ENCODE measurements at places on chromosomes 6 and 20. TPM values are rescaled to one million over a fixed set of nuclear protein-coding genes. Genes with fewer than 3 reads are reported as not detected.

TREML1 gene
- total RNA-seq = not detected

DNA sequence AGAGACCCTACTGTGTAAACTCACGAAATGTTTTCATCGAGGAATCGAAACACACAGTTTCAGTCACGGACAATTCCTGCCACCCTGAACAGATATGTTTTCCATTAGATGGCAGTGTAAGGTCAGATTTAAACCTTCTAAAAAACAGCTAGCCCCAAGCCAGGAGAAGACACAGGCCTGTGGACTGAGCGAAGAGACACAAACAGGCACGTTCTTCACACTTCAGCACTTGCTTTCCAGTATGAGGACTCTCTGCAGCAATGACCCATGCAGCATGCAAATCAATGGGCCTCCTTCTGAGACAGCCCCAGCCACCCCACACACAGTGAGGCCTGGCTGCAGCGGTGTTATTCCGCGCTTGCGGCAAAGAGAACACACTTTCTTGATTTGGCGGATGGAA lies 31.9 kb downstream of the HUS1B start:
- H3K4me3 ChIP-seq = no peak overlapping the region
- DNase-seq = peak; percentile 23
- H3K27me3 ChIP-seq = no peaks in the 10 kb centered on the region
- no peaks in the 10 kb centered on the region for H3K36me3 ChIP-seq
- H3K4me1 ChIP-seq = no peaks in the 10 kb centered on the region
- H3K27ac ChIP-seq = peak overlapping the region; percentile 52

- no peaks in the 10 kb centered on the region for H3K36me3 ChIP-seq
- H3K4me3 ChIP-seq = no peak overlapping the region
- no peak overlapping the region for H3K27ac ChIP-seq
- DNase-seq = no peak
- no peaks in the 10 kb centered on the region for H3K27me3 ChIP-seq
Measured at GRCh38 chr6:163759542-163759941, 345.0 kb downstream of the QKI start.

DNA sequence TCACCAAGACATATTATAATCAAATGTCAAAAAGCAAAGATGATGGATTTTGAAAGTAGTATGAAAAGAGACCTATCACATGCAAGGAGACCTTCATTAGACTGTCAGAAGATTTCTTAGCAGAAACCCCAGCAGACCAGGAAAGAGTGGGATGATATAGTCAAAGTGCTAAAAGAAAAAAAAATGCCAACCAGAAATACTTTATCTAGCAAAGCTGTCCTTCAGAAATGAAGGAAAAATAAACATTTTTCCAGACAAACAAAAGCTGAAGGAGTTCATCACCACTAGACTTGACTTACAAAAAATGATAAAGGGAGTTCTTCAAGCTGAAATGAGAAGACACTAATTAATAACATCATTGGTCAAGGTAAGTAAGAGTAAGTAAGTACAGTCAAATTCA lies 251.2 kb upstream of the SASH1 start:
- H3K4me3 ChIP-seq = no peak overlapping the region
- no peak for DNase-seq
- H3K27me3 ChIP-seq = no peaks in the 10 kb centered on the region
- H3K36me3 ChIP-seq = no peaks in the 10 kb centered on the region

POM121L2 gene
- total RNA-seq = not detected

DNA sequence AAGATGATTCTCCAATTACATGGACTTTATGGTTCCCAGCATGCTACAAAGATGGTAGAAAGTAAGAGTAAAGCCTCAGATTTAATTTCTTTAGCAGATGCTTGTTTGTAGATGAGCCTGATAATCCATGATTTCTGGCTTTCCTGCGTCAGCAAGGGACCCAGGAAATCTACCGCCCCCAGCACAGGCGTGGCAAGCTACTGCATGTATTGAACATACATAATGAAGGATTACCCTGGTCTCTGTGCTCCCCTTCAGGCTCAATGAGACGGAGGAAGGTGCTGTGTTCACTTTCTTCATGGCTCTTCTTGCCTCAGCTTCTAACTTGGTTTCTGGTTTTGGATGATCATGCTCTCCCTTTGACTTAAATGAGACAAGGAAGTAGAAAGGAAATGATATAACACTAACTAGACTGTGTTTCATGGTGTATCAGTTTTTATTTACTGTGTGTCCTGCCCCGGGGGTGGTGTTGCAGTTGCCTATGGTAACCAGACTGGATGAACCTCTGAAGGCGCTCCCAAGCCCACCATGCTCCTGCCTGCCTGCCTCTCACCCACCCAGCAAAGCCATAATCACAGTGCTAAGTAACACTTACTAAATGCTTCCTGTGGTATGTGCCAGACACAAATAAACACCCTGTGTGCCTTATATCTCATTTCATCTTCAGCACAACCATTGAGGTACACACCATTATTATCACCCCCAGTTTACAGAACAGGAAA lies 17.9 kb downstream of the GCM1 start:
- H3K4me1 ChIP-seq = no peaks in the 10 kb centered on the region
- H3K36me3 ChIP-seq = no peaks in the 10 kb centered on the region
- no peak overlapping the region for H3K27ac ChIP-seq
- no peaks in the 10 kb centered on the region for H3K27me3 ChIP-seq
- H3K4me3 ChIP-seq = no peak overlapping the region

- no peak overlapping the region for H3K4me3 ChIP-seq
- no peaks in the 10 kb centered on the region for H3K4me1 ChIP-seq
- no peaks in the 10 kb centered on the region for H3K36me3 ChIP-seq
- no peak for DNase-seq
- H3K27me3 ChIP-seq = no peaks in the 10 kb centered on the region
Measured at GRCh38 chr6:151765444-151765886, 42.0 kb upstream of the ESR1 start.

DNA sequence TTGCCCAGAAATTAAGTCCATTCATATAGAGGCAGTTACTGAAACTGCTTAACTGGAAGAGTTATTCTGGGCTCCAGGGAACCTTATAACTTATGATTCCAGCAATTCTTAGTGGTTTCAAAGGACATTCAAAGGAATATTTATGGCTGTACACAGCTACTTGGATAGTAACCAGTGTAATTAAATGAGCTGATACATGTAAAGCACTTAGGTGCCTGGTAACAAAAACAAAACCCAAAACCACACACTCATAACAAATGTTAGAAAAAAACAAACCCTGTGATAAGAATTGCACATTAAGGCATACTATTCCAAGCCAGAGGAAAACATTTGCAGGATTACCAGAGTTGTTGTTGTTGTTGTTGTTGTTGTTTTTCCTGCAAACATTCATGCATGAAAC lies 51.5 kb downstream of the STK4 start:
- no peaks in the 10 kb centered on the region for H3K36me3 ChIP-seq
- no peak for DNase-seq
- H3K4me3 ChIP-seq = no peak overlapping the region

- DNase-seq = no peak
- H3K4me1 ChIP-seq = no peaks in the 10 kb centered on the region
- no peak overlapping the region for H3K27ac ChIP-seq
- no peaks in the 10 kb centered on the region for H3K36me3 ChIP-seq
Measured at GRCh38 chr20:37519508-37520418, 1.3 kb upstream of the NNAT start.

DNA sequence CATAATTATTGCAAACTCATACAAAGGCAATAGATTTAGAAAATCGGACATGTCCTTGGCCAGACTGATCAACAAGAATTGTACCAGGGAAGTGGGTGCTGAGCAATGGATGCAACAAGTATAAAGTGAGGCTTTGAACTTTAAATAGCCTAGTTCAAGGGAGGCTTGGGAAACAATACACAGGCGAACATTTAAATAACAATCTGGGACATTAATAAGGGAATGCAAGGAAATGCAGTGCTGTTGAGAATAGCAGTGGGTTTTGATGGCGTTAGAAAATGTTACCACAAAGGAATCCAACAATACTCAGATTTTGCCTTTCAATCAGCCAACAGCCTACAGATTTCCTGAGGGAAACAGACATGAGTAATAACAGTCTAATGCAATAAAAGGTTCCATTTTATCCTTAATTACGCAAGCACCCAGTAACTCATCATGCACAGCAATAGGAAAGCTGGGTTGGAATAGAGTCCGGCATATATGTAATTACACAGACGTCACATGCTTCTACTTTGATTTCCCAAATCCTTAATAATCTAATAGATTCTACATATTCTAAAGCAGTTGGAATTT lies 134.6 kb downstream of the PHACTR1 start:
- H3K4me1 ChIP-seq = no peaks in the 10 kb centered on the region
- no peak overlapping the region for H3K27ac ChIP-seq
- H3K36me3 ChIP-seq = no peaks in the 10 kb centered on the region
- no peak for DNase-seq
- H3K27me3 ChIP-seq = no peaks in the 10 kb centered on the region

GRCh38 chr6:2552526-2553154 lies 198.1 kb downstream of the MYLK4 start:
- H3K27ac ChIP-seq = no peak overlapping the region
- H3K4me3 ChIP-seq = no peak overlapping the region
- no peaks in the 10 kb centered on the region for H3K36me3 ChIP-seq

GRCh38 chr6:160055378-160055777 lies 66.2 kb upstream of the SLC22A1 start:
- H3K36me3 ChIP-seq = no peaks in the 10 kb centered on the region
- H3K4me1 ChIP-seq = no peaks in the 10 kb centered on the region
- no peak for DNase-seq
- H3K27ac ChIP-seq = no peak overlapping the region
- H3K4me3 ChIP-seq = no peak overlapping the region

- H3K36me3 ChIP-seq = no peaks in the 10 kb centered on the region
- H3K4me3 ChIP-seq = no peak overlapping the region
- no peaks in the 10 kb centered on the region for H3K4me1 ChIP-seq
Measured at GRCh38 chr20:36525620-36526365, 15.5 kb upstream of the MYL9 start.

ERVFRD-1 gene
- not detected for total RNA-seq

DNA sequence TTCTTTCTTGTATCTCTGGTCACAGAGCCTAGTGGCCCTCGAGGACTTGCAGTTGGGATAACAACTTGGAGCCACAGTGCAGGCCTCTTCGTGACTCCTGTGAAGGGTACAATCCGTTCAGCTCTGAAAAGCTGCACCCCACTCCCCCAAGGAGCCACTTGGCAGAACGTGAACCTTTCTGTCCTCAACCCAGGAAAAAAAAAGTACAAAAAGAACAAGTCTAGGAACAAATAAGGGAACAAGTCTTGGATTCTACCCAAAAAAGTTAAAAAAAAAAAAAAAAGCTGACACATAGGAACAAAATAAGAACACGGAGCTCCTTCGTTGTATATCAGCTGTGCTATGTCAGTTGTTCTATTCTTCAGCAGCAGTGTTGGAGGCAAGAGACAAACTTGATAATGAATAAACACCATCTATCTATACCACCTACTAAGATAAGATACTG lies 77.9 kb upstream of the TULP1 start:
- H3K4me3 ChIP-seq = no peak overlapping the region
- no peaks in the 10 kb centered on the region for H3K4me1 ChIP-seq
- no peaks in the 10 kb centered on the region for H3K27me3 ChIP-seq
- peak overlapping the region; percentile 53 for H3K27ac ChIP-seq
- DNase-seq = no peak
- H3K36me3 ChIP-seq = no peaks in the 10 kb centered on the region

DNA sequence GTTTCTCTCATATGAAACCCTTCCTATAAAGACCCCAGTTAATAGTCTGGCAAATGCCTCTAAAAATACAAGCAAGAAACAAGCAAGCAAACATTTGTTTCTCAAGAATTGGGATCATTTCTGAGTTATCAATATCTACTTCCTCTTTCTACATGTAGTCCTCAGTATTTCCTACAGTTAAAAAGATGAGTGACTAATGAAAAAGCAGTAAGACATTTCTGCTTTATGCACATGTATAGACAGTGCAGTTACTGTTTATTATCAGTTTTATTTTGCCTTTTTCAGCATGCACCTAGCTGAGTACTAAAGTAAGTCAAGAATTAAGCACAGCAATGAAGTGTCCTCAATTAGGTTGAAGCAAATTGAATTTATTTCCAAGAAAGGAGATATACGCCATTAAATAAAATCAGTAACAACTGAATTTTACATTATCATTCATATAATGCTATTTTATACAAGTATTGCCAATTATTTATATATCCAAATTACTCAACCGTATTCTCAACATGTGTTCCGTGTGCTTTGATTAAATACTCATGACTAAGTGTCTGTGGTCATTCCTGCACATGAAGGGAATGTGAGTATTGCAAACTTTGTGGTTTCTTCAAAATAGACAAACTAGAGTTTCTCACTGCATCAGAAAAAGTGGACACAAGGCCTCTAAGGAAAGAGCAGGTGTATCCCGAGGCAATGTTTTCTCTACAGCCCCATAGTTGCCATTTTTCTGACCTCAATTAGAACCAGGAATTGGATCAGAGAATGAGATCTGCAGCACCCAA lies 159.3 kb upstream of the MARCKS start:
- H3K27me3 ChIP-seq = no peaks in the 10 kb centered on the region
- no peaks in the 10 kb centered on the region for H3K4me1 ChIP-seq
- no peak overlapping the region for H3K4me3 ChIP-seq
- no peak overlapping the region for H3K27ac ChIP-seq
- no peaks in the 10 kb centered on the region for H3K36me3 ChIP-seq

All from Peyer's patch (tissue), 4 donors.